ENCODE measurements at places on chromosomes 13 and 19. TPM values are rescaled to one million over a fixed set of nuclear protein-coding genes. Genes with fewer than 3 reads are reported as not detected.

- DNase-seq = no peak
Measured at GRCh38 chr13:97975280-97975847, 21.9 kb downstream of the IPO5 start.

DNA sequence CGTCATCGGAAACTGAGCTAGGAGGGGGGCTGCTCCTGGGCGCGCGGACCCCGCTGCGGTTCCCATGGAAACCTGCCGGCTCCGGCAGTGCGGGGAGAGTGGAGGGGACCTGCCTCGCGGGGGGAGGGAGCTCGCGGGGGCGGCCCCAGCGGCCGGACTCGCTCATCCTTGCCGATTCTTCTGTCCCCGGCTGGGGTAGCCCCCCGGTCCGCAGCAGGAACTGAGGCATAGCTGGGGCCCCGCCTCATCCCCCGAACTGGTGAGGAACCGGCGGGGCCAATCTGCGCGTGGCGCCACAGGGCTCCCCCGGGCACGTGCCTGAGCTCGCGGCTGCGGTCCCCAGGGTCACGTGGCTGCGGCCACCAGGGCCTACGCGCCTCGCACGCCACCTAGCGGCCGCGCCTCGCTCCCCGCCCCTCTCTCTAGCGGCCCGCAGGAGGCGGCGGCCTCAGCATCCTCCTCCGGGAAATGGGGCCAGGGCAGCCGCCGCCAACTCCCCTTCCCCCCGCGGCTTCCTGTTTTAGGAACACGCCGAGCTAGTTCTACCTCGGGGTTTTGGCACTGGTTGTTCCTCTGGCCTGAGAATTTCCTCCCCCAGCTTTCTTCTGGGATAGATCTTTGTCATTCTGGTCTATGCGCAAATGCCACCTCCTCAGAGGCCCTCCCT, 1.7 kb upstream of the ELAVL3 start:
- DNase-seq = peak; percentile 77

DNA sequence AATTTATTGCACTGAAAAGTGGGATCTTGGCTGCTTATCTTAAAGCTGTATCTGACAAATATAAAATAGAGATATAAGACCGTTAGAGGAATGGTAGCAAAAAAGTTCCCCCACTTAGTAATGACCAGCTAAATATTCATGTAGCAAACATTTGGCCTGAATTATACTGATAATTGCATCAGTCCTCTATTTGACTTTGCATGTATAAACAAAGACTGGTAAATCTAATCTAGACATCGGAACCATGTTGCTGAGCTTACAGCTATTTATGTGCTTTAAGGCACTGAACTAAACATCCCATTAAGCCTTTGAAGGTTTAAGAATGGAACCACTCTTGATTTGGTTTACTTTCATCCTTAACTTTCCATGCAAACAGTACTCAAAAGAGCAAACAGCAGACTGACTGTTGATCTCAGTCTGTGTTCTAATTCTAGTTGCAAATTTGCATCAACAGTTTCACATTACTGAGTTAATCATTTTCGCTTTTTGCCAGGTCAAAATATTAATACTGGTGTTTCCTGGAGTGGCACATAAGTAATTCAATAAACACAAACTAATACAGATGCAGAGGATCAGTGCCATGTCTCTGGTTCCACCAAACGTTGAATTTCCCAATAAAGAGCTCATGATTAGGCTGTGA, 203.5 kb upstream of the HTR2A start:
- DNase-seq = no peak

DNA sequence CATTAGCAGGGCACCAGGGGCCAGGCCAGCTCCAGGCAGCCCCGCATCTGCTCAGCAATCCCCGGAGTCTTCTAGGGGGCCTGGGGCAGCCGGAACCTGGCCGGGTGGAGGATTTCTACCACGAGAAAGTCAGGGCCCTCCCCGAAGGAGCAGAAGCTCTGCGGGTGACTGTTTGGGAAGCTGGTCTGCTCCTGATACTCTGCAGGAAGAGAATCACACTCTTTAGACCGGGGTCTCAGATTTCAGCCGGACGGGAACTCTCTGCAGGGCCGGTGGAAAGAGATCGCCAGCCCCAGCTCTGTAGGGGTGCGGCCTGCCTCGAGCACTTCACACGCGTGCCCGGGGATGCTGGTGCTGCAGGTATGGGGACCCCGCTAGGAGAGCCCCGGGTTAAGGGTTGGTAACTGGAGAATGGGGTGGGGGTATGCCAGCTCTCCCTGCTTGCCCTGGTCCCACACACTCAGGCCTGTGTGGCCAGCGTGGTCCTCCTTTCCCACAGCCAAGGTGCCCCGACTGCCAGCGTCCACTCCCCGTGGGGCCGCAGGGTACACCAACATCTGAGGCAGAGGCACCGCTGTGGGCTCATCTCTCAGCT, 20.1 kb downstream of the RASA3 start:
- DNase-seq = no peak

DNA sequence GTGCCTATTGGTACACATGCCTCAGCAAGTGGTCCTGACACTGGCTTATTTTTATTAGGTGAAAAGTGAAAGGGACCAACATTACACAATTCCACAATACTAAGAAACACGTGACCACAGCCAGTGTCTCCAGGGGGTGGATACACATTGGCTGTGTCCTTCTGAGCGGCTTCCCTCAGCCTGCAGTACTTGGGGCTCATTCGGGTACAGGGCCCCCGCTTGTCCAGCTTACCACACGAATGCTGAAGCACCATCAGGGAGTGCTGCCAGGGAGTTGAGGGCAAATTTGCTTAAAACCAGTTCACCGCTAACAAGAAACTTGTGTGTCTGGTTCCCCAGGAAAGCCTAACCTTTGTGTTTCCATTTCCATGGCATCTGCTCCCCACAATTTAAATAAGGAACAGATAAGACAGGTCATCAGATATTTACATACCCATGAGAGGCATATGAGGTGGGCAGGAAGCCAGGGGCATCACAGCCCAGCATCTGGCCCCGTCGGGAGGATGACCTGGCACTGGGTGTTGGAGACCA, 23.3 kb downstream of the PBX4 start:
- DNase-seq = no peak

DNA sequence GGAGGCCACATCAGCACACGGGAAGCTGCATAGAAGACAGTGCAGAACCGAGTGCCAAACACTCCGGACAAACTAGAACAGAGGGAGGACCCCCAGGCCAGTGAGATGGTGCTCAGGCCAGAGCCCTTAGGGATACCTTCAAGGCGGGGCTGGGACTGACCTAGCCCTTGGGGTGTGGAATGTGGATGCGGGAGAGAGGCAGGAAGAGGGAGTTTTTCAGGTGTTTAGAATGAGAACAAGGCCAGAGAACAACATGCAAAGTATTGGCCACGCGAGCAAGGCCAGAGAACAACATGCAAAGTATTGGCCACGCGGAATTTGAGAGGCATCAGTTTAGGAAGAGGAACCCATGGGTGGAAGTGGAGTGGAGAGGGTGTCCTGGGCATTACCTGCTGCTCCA, 65.1 kb upstream of the ATP12A start:
- no peak for DNase-seq

DNA sequence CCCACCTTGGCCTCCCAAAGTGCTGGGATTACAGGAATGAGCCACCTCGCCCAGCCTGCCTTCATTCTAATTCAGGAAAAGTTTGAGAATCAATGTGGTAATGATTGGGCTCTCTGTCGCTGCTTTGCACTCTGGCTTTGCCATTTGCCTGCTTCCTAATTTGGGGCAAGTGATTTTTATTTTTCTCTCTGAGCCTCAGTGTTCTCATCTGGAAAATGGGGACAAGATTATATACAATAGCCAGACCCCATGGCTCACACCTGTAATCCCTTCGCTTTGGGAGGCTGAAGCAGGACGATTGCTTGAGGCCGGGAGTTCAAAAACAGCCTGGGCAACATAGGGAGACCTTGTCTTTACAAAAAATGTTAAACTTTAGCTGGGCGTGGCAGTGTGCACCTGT, 3.8 kb downstream of the RYR1 start:
- no peak for DNase-seq

GRCh38 chr13:25881136-25881926, 170.5 kb downstream of the SHISA2 start:
- DNase-seq = peak; percentile 34

DNA sequence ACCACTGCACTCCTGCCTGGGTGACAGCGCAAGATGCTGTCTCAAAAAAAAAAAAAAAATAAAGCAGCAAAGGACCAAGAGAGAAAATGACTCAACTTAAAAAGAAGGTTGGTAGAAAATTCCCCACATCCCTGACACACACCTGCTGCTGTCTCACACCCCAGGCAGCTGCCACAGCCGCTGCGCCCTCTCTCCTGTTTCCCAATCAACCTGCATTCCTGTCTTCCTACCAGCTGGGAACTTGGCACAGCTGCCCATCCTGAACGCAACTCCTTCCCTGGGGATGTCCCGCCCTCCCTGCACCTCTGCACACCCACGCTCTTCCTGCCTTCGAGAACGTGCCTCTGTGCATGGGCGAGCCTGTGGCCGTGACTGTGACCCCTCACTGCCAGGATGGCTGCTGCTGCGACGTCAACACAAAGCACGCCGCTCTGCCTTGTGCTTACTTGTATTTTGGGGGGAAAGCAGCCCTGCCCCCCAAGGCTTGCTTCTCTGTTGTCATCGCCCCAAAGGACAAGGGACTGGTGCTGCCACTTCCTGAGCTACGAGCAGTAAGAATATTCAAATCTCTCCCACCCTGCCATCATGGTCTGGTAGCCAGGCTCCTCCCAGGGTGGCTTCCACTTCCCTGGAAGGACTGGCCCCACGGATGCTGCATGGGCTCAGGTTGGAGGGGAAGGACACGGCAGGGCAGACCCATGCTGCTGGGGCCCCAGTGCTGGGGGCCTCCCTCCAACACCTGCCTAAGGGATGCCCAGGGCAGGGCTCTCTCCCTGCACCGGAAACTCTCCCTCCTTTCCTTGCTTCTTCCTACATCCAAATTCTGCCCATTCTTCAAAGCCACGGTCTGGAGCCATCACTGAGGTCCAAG, 20.7 kb downstream of the SH3GL1 start:
- peak; percentile 41 for DNase-seq

GRCh38 chr13:95447814-95448213, 104.7 kb upstream of the CLDN10 start:
- DNase-seq = no peak

- no peak for DNase-seq
Measured at GRCh38 chr19:45587873-45588272, 3.3 kb upstream of the OPA3 start.

GRCh38 chr19:42200116-42200715, 17.3 kb downstream of the DEDD2 start:
- DNase-seq = no peak

DNA sequence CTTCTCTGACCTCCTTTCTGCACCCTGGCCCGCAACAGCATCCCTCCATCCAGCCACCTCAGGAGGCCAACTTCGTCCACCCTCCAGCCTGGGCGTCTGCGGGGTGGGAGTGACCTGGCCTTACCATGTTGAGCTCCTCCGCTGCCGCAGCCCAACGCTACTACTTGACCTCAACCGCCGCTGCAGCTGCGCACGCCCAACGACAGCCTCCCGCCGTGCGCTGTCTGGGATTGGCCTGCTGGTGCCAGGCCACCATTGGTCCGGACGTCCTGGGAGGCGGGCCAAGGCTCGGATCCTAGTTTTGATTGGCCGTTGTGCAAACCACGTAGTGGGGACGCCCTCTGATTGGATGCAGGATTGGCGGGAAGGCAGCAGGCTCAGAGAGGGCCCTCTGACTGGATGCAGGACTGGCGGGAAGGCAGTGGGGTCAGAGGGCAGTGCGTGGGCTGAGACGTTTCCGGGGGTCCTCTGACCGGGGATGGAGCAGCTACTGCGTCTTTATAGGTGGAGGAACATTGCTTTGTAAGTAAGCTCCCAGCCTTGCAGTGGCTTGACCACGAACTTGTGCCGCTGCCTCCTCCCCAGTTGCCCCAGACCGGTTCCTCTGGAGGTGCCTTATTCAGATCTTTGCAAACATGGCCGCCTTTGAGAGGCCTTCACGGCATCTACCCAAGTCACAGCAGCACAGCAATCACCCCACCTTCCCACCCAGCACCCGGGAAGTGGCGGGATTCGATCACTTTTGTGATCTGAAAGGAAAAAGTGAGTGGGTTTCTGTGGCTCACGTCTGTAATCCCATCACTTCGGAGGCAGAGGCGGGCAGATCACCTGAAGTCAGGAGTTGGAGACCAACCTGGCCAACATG, at the start of gene TUBA3C:
Gene TUBA3C, minus strand, starts transcription at position 204 of the 865 bp plus-strand sequence. Its CDS starts 77 bp downstream, at position 127.
- peak; percentile 26 for DNase-seq

- DNase-seq = no peak
Measured at GRCh38 chr13:88565566-88565965, 894.4 kb downstream of the SLITRK5 start.

The ZFP36 gene
- 4.3 TPM for total RNA-seq

The FXYD1 gene
- total RNA-seq = not detected

The SGCG gene
- total RNA-seq = not detected

The PTPRH gene
- total RNA-seq = 2.0 TPM

The MADCAM1 gene
- not detected for total RNA-seq

The CCL25 gene
- not detected for total RNA-seq

The MCEMP1 gene
- total RNA-seq = not detected

The SERTM1 gene
- not detected for total RNA-seq

The OR4F17 gene
- not detected for total RNA-seq

The RFC3 gene
- 52.4 TPM for total RNA-seq

The PSG6 gene
- total RNA-seq = not detected

Measured in SJSA1 (cell line).